ENCODE measurements at places on chromosomes 2 and 18. TPM values are rescaled to one million over a fixed set of nuclear protein-coding genes. Genes with fewer than 3 reads are reported as not detected.

GREB1 gene
- 3.9 TPM for total RNA-seq

CFC1 gene
- not detected for total RNA-seq

ANKRD62 gene
- total RNA-seq, result not detected

UGT1A5 gene
- not detected for total RNA-seq

DPP4 gene
- total RNA-seq, result 1.0 TPM

BCL2 gene
- total RNA-seq, result 0.51 TPM

DNAJC5G gene
- total RNA-seq, result not detected

ALPP gene
- total RNA-seq, result 20.3 TPM

CCDC74B gene
- total RNA-seq, result 5.1 TPM

TTR gene
- total RNA-seq, result not detected

RBM44 gene
- 0.09 TPM for total RNA-seq

NEU2 gene
- not detected for total RNA-seq

EMX1 gene
- total RNA-seq, result not detected

C2orf66 gene
- total RNA-seq, result not detected

TRMT61B gene
- total RNA-seq, result 15.2 TPM

IL36RN gene
- total RNA-seq, result 0.12 TPM

EIF2AK3 gene
- total RNA-seq, result 51.6 TPM

TEKT4 gene
- total RNA-seq, result not detected

DYSF gene
- total RNA-seq, result 0.75 TPM

UCN gene
- 1.7 TPM for total RNA-seq

CPS1 gene
- 12.6 TPM for total RNA-seq

EN1 gene
- 0.83 TPM for total RNA-seq

COLEC12 gene
- 0.03 TPM for total RNA-seq

FECH gene
- total RNA-seq, result 35.7 TPM

ABCG5 gene
- not detected for total RNA-seq

G6PC2 gene
- total RNA-seq, result not detected

C2orf80 gene
- total RNA-seq, result not detected

FHOD3 gene
- total RNA-seq, result 2.6 TPM

LAMA1 gene
- 0.13 TPM for total RNA-seq

SOX11 gene
- total RNA-seq, result not detected

DOK1 gene
- total RNA-seq, result 4.8 TPM

ASB18 gene
- not detected for total RNA-seq

ZSWIM2 gene
- total RNA-seq, result not detected

HAAO gene
- total RNA-seq, result not detected

KCNG2 gene
- not detected for total RNA-seq

LIMS4 gene
- total RNA-seq, result 0.56 TPM

SPTBN1 gene
- 187 TPM for total RNA-seq

MC4R gene
- not detected for total RNA-seq

KIF5C gene
- total RNA-seq, result 0.33 TPM

UBXN2A gene
- total RNA-seq, result 20.2 TPM

GPBAR1 gene
- 0.33 TPM for total RNA-seq

LRRTM4 gene
- total RNA-seq, result not detected

CXXC1 gene
- total RNA-seq, result 46.6 TPM

All from A549 treated with dexamethasone at 1 μM for 4 hours (cell line).